ENCODE measurements at places on chromosomes 1 and 21. TPM values are rescaled to one million over a fixed set of nuclear protein-coding genes. Genes with fewer than 3 reads are reported as not detected.

The HMGN2 gene
- 153 TPM for total RNA-seq

The SH2D5 gene
- total RNA-seq, result 0.39 TPM

The MPZ gene
- total RNA-seq, result 11.2 TPM

- no peak for DNase-seq
Measured at GRCh38 chr1:33524586-33524985, 52.1 kb downstream of the ZSCAN20 start.

DNA sequence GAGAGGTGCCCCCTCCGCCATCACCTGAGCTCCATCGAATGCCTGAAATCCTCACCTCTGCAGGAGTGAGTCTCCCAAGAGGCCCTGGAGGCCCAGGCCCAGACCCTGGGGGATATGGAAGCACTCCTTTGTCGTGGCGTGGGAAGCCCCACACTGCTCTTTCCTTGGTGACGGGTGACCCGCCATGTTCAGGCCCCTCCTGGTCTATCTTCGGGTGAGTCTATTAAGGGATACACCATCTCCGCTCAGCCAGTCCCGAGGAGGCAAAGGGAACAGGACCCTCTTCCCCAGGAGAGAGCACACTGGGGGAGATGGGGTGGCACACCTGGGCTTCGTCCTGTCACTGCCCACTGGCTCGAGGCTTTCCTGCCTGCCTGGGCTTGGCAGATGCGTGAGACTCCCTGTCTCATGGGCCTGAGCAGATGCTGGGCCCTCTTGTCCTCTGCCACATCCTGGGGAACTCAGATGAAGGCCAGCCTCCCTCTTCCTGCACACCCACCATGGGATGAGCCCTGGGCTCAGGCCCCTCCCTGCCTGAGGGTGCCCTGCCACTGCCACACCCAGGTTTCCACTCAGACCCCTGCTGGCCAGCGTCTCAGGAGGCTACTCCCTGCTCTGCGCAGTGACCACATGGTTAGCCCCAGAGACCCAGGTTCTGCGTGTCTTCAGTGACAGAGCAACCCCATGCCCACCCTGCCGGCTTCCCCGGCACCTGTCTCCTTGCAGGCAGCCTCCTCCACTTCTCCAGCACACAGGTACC lies 3.8 kb upstream of the NPHP4 start:
- DNase-seq, result peak; percentile 47

DNA sequence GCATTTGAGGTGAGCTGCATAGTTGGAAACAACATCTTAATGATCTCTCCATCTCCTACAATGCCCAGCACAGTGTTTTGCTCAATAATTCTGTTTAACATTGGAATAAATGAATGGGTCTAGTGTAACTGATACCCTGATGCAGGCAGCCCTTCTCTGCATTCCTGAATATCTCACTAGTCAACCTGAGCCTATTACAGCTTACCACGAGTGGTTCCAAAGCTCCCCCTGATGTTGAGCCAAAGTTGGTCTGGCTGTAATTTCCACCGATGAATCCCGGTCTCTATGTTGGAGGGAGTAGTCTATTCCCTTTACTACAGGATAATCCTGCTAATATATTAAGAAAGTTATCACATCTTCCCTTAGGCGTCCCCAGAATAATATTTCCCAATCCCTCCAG lies 63.8 kb downstream of the ZBTB18 start:
- DNase-seq, result no peak
